ENCODE measurements at places on chromosomes 4 and X.
A peak's percentile ranks its signal among the peaks of the same experiment; 100 is the strongest.

- DNase-seq, result peak; percentile 0
These were observed 78.1 kb downstream of the BMP15 start for GRCh38 chrX:50988649-50989048.

DNA sequence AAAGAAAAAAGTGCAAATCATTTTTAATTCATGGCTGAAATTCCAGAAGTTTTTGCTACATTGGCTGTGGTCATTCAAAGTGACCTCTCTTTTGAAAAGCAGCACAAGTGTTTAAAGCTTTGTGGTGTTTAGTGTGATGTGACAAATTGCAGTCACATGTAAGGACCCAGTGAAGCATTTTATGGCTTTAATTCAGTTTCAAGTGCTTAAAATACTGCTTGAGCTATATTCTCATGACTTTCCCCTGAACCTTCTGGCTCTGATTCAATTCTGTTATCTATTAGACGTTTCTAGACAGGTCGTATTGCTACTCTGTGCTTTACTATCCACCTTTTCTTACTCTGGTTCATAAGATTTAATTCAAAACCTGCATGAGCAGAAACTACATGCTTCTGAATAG lies 105.8 kb downstream of the FAT4 start:
- DNase-seq, result no peak

DNA sequence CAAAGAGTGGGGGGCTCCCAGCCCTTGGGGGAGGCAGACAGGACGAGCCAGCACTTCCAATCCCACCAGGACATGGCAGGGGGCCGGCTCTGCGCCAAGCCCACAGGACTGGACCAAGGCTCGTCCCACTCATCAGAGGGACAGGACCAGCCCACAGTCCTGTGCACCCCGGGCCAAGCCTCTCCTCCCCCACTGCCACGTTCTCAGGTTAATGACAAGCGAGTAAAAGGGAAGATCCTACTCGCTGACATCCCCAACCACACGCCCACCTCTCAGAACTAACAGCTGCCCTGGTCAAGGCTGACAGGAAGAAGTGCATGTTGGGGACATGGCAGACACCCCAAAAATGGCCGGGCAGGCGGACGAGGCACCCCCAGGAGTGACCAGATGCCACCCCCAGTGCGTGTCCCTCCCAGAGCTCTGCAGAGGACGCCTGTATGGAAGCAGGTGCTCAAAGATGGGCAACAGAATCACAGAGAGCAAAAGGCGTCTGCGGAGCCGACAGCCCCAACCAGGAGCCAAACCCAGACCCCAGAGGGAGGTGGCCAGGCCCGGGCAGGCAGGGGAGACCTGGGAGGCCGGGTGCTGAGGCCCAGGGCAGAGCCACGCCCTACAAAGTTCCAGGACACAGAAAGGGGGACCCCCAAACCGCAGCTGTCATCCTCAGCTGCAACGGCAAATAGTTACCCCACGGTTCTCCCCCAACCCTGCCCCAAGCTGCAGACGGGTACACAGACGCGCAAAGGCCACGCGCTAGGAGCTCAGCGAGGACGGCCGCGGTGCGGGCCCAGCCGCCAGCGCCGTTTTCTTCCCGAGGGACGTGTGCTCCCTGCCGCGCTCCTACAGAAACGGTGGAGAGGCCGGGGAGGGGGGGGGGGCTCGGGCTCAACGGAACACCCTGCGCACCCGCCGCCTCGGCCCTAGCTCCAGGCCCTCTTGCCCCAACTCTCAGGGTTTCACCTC lies 1.7 kb downstream of the CTBP1 start:
- DNase-seq, result peak; percentile 61

DNA sequence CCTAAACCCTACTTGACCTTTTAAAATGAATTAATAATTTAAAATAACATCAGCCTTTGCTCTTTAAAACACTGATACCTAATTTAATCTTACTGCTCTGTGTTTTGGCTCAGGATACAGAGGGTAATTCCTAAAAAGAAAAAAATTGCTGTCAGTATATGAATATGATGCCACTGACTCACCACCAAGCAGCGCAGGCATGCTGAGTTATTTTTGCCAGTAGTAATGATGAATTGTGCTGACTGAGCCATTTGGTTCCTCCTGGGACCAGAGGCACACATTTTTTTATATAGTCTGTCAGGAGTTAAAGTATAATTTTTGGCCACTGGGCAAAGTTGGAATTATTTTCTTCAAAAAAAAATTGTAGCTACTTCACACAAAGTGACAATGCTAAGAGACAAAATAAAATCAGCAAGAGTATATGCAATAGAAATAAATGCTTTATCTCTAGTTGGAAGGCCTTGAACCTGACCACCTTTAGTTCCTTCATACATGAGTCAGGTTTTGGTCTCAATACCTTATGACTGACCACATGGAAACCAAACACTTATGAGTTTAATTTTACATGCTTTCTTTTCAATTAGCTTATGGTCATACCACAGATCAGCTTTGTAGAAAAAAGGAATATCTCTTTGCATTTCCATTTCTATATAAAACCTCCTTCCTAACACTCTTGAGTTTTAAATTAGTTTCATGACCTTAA lies 115.1 kb downstream of the PPP3CA start:
- DNase-seq, result peak; percentile 36

Measured in erythroblast (primary cell).